ENCODE measurements at places on chromosomes 6 and 20.

GRCh38 chr20:17635332-17636244 lies 46.5 kb downstream of the RRBP1 start:
- no peak for DNase-seq

- no peak for DNase-seq
Observed at GRCh38 chr6:141552463-141552862, 580.3 kb upstream of the GJE1 start.

DNA sequence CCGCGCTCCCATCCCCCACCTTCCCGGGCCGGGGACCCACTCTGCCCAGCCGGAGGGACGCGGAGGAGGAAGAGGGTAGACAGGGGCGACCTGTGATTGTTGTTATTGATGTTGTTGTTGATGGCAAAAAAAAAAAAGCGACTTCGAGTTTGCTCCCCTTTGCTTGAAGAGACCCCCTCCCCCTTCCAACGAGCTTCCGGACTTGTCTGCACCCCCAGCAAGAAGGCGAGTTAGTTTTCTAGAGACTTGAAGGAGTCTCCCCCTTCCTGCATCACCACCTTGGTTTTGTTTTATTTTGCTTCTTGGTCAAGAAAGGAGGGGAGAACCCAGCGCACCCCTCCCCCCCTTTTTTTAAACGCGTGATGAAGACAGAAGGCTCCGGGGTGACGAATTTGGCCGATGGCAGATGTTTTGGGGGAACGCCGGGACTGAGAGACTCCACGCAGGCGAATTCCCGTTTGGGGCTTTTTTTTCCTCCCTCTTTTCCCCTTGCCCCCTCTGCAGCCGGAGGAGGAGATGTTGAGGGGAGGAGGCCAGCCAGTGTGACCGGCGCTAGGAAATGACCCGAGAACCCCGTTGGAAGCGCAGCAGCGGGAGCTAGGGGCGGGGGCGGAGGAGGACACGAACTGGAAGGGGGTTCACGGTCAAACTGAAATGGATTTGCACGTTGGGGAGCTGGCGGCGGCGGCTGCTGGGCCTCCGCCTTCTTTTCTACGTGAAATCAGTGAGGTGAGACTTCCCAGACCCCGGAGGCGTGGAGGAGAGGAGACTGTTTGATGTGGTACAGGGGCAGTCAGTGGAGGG lies 2.8 kb downstream of the SOX4 start:
- DNase-seq: peak; percentile 48

DNA sequence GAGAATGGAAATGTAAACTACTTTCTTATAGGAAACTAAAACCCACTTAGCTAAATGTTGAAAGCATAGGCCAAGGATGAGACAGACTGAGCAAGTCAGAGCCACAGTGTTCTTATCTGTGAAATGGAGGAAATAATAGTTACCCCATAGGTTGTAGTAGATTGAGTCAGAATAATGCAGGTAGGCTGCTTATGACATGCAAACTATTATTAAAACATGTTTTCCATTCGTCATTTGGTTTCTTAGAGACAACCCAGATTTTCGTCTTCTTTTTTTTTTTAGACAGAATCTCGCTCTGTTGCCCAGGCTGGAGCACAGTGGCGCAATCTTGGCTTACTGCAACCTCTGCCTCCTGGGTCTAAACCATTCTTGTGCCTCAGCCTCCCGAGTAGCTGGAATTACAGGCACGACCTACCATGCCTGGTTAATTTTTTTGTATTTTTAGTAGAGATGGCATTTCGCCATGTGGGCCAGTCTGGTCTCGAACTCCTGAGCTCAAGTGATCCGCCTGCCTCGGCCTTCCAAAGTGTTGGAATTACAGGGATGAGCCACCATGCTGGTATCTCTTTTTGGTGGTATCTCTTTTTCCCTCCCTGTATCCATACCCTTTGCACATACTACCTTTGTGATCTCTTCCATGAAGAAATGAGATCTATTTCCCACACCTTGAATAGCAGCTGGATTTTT lies 196.5 kb upstream of the ZNF217 start:
- DNase-seq: no peak

DNA sequence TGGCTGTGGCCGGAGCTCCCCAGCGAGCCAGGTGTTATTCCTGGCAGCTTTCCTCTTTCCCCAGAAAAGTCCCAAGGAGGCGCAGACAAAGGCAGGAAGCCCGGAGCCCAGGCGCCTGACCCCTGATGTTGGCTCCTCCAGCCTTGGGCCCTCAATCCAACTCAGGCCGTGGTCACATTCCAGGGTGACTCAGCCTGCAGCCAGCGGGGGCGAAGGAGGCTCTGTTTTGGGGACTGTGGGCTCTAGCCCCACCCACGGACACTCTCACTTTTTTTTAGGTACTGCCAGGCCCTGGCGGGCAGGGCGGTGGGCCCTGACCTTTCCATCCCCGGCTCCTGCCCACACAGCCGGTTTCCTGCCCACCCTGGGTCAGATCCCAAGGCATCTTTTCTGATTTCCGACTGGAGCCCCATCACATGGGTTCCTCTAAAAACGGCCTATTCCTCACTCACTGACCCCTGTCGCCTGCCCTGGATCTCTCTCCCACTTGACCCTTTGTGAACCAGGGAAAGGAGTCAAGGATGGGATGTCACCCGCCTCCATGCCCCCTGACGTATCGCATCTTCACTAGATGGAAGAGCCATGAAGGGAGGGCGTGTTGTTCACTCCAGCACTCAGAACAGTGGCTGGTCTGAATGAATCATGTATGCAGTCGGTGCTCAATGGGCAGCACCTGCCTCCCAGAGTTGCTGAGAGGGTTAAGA lies 5.5 kb downstream of the PTGIS start:
- no peak for DNase-seq

GRCh38 chr6:142907544-142907943 lies 37.4 kb downstream of the HIVEP2 start:
- no peak for DNase-seq

DNA sequence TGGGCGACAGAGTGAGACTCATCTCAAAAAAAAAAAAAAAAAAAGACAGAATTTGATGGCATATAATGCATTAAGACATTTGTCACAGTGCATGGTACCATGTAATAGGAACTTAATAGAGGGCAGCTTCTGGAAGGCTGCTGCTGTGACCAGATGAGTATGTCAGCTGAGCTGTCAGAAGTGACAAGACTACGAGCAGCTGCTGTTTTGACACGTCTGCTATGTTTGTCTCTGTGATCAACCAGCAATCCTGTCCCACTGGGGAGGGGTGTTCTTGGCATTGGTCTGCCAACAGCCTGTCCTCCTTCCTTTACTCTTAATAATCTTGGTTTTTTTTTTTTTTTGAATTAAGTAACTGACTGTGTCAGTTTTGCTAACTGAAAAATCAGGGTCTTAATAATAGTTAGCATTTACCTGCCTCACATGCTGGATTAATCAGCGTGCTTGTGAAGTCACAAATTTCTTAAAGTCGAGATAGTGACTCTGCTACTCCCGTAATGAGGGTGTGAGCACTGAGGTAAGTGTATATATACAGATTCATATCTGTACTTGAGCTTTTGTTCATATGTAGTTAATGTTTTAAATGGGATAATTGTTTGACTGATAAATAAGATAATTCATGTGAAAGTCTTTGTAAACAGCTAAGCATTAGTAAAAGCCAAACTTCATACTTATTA lies 152.4 kb downstream of the BMP2 start:
- no peak for DNase-seq

- no peak for DNase-seq
Observed at GRCh38 chr6:65229825-65230224, 477.2 kb downstream of the EYS start.

DNA sequence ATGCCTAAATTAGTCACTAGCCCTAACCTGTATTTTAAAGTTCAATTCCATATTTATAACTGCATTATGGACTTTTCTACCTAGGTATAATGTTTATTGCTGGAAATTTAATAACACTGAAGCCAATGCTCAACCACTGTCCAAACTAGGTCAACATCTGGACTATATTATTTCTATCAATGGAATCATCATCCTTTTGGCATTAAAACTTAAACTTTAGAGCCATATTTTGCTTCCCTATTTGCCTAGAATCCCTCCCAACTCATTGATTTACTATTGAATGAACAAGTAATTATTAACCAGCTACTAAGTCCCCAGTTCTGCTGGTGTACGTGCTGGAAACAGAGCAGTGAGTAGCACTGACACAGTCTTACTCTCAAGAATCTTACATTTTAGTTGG lies 291.7 kb upstream of the SPTLC3 start:
- DNase-seq: no peak

DNA sequence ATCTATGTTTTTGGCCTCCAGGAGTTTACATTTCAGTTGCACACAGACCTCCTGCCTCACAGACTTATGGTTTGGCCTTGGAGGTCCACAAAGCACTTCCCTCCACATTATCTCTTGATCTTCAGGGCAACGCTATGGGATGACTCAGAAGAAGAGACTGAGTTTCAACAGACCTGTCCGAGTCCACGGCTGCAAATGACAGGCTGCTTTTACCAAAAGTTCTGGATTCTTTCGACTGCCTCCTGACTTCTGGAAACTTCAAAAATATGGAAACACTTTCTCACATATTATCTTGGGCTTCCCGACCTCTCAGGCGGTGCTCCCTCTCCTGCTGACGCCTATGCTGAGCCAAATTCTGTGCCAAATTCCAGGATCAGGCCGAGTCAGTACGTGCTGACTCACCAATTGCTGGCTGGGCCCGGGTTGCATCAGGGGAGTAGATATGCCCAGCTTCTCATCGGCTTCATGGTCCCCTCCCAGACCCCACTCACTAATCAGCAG lies 190.2 kb downstream of the BMP7 start:
- DNase-seq: peak; percentile 46

DNA sequence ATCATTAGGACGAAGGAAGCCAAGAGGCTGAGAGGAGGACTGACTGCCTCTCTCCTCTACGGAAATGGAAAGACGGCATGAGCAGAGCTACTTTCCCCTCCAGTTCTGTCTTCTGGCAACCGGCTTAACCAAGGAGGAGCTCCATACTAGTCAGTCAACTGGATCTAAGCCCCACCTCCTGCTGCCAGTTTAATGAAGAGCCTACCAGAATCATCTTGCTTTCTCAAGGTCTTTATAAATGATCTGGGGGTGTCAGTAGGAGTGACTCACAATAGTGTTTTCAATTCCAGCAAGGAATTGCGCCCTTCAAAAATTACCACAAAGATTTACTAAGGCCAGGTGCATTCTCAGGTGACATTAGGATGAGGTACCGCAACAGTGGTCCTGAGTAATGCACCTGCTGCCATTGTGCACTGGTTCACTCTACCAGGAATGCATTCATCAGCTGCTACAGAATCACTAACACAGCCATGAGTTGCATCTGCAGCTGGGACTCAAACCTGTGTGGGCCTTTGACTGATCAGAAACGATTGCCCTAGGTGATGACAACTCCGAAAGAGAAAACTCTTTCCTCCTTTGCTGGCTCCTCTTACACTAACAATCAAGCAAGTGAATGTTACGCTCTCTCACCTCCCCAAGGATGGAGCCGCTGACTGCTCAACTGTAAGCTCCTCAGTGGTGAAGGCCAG lies 2.8 kb downstream of the UQCC2 start:
- DNase-seq: no peak

DNA sequence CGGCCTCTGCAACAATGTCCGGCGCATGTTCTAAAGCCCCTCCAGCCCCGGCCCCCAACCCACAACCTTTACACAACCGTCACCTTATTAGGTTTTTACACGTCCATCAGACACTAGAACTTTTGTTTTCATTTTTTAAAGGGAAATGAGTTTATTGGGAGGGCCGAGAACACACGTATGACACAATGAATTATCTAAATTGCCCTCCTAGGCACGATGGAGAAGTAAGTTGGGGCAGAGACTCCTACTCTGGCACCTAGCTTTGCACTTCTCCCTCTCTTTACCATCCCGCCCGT lies 1.2 kb upstream of the DLL1 start:
- DNase-seq: no peak

GRCh38 chr6:154292855-154293519 lies 63.6 kb downstream of the IPCEF1 start:
- DNase-seq: no peak

- no peak for DNase-seq
Observed at GRCh38 chr6:119241540-119242309, 107.8 kb downstream of the MAN1A1 start.

DNA sequence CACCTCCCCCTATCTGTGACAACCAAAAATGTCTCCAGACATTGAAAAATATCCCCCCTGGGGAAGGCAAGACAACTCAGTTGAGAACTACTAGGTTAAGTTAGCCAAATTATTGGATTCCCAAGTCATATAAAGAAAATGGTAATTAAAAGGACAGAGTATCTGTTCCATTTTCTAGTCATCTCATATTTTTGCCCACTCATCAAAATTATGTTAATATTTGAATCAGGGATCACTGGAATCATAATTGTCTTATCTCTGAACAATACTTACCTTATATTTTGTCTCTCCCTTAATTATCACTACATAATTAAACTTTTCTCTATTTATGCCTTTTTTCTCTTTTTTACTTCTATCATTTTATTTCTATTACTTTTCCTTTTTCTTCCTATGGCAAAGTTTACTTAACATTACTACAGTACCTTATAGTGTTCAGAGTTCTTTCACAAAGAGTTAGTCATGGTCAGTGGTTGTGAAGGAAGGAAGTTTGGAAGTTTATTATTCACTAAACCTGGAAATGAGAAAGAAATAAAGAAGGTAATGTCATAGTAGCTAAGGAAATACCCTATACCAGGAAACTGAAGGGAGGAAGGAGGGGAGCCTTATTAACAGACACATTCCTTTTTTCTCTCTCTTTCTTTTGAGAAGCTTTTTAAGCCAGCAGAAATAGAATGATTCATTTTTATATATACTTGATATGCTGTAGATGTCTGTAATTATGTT lies 332.9 kb downstream of the COL12A1 start:
- DNase-seq: no peak

GRCh38 chr6:168956884-168957730 lies 296.5 kb downstream of the THBS2 start:
- peak; percentile 81 for DNase-seq

DNA sequence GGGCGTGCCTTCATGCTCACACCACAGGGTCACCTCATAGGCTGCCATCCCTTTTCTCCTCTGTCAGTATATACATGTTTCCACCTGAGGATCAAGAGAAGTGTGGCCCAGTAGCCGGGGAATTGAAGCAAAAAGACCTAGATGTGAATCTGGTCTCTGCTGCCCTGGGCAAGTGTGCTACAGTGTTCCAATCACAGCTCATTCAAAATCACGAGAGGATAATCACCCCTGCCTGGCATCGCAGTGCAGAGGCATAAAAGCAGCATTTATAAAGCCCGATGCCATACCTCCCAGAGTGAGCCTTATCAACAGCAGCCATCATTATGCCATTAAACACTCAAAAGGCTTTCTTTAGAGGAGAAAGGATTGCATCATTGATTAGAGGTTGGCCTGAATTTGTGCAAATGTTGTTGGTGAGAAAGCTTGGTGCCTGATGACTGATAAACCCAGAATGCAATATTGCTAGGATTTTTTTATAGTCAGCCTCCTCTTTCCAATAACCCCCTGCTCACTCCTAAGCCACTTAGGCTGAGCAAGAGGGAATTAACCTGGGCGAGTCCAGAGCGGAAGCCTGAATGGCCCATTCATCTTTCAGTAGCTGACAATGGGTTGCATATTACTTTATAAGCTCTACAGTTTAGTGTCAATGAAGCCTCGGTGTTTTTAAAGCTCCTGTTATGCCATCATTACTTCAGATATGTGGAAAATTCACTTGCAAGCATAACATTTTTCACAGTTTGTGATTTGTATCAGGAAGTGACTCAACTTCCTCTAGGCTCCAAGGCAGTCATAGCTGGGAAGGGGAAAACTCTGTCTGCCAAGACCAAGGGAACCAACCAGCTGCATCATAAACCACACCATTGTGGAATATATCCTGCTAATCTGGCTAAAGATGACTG lies 92.5 kb upstream of the NXT1 start:
- peak; percentile 15 for DNase-seq

- no peak for DNase-seq
Observed at GRCh38 chr20:18055261-18055660, 2.5 kb downstream of the OVOL2 start.

Data from OCI-M1 (cell line).